ENCODE measurements at places on chromosomes 1 and 21.
A peak's percentile ranks its signal among the peaks of the same experiment; 100 is the strongest.

- no peak for DNase-seq
These were observed 67.4 kb downstream of the KCNJ6 start for GRCh38 chr21:37848721-37849490.

- no peak for DNase-seq
These were observed 44.0 kb downstream of the LYST start for GRCh38 chr1:235822685-235823084.

DNA sequence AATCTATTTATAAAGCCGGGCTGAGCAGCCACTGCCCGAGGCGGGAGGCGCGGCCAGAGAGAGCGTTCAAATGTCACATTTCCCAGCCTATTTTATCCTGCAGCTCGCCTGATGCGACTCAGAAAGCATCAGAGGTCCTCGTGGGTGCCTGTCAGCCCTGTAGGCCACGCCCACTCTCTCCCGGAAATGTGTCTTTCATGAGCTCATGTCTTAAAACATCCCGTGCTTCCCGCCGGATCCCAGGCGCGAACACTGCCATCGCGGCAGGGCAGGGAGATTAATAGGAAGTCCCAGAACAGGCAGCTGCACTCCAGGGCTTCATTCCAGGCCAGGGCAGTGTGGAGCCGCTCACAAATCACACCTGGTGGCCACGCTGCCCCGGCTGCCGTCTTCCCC, 117.5 kb downstream of the PRDM16 start:
- DNase-seq = no peak

- no peak for DNase-seq
These were observed 46.7 kb upstream of the OSBPL9 start for GRCh38 chr1:51570063-51570710.

DNA sequence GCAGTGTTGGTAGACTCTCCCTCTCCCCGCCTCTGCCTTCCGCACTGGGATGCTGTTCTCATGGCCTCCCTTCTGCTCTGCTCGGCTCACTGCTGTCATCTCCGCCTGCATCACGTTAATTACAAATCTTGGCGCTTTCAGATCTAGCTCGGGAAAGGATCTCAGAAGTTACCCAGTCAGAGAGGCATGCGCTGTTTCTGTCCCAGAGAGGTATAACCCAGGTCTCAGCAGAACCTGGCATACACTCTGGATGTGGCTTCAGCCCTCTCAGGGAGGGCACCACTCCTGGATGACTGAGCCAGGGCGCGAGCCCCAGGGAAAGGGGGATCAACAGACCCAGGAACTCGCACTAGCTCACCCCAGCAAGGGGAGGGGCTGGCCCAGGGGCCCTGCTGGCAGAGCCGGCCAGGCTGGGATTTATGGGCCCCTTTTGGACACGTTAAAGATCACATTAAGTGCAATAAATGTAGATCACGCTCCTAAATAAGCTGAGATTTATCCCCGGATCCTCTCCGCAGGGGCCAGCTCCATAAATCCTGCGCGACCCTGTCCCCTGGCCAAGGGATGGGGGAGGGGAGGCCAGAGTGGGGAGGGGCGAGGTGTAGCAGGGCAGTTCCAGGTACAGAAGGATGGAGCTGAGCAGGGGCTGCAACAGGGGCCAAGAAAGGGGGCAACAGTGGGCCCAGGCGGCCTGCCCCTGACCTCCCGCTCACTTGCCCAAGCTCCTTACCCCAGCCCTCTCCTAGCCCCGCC, 101.3 kb upstream of the ZBTB40 start:
- DNase-seq = no peak

GRCh38 chr1:187157115-187157514, 328.4 kb downstream of the PLA2G4A start:
- DNase-seq = no peak

GRCh38 chr1:81380436-81380835, 420.3 kb upstream of the ADGRL2 start:
- DNase-seq = no peak

GRCh38 chr1:234845097-234845660, 235.2 kb upstream of the IRF2BP2 start:
- peak; percentile 65 for DNase-seq

DNA sequence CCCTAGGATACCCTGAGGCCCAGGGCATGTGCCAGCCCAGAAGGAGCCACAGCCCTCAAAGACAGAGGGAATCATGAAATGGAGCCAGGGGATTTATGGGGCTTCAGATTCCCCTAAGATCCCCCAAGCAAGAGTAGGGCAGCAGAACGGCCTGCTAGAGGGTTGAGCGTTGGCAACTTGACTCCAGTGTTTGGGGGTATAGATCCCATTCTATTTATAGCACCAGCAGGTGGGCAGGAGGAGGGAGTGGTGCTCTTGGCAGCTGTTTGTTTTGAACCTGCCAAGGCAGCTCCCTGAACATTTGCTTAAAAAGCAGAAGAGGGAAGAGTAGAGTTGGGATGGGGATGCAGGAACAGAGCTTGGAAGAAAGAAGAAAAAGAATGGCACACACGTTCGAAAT, 33.7 kb downstream of the GLUL start:
- DNase-seq = no peak

DNA sequence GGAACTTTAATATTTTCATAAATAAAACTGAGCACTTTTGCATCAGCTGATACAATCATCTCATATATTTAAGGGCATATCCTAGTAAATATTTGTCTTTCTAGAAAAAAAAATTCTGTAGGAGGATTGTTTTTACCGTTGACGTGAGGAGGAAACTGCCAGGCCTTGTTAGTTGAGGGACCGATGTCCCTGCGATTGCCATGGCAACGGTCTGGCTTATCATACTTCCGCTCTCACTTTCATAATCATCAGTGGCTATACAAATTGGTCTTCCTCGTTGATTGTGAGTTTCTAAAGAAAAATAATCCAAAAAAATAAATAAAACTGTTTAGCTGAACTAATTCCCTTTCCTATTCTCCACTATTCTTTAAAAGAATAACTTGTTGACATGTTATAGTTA, 69.3 kb upstream of the ANGPTL3 start:
- DNase-seq = no peak

- DNase-seq = no peak
These were observed 27.4 kb downstream of the AK4 start for GRCh38 chr1:65175171-65176055.

DNA sequence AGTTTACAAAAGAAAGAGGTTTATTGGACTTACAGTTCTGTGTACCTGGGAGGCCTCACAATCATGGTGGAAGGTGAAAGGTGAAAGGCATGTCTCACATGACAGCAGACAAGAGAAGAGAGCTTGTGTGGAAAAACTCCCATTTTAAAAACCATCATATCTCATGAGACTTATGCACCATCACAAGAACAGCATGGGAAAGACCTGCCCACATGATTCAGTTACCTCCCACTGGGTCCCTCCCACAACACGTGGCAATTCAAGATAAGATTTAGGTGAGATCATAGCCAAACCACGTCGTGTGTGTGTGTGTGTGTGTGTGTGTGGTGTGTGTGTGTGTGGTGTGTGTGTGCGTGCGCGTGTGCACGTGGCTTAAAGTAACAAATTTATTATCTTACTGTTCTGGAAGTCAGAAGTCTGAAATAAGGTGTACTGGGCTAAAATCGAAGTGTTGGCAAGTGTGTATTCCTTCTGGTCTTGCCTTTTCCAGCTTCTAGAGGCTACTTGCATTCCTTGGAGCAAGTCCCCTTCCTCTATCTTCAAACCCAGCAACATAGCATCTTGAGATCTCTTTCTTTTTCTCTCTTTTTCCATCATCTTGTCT, 48.1 kb upstream of the MPC2 start:
- DNase-seq = no peak

GRCh38 chr21:29989634-29990234, 49.9 kb upstream of the GRIK1 start:
- no peak for DNase-seq

GRCh38 chr1:96164053-96164452, 557.5 kb upstream of the PTBP2 start:
- DNase-seq = no peak

- DNase-seq = no peak
These were observed 50.4 kb downstream of the SLC16A1 start for GRCh38 chr1:112905395-112906149.

DNA sequence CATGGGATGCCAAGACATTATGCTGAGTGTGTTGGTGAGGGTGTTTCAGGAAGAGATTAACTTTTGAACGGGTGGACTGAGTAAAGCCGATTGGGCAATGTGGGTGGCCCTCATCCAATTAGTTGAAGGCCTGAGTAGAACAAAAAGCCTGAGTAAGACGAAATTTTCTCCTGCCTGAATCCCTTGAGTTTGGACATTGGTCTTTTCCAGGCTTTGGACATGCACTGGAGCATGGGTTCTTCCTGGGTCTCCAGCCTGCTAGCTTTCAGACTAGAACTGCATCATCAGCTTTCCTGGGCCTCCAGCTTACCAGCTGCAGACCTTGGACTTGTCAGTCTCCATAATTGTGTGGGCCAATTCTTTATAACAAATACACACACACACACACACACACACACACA, 63.6 kb downstream of the NIBAN1 start:
- no peak for DNase-seq

GRCh38 chr1:171566467-171566866, 55.6 kb upstream of the MYOCOS start:
- no peak for DNase-seq

- DNase-seq = no peak
These were observed 445.7 kb downstream of the AMY1C start for GRCh38 chr1:104195395-104195794.

DNA sequence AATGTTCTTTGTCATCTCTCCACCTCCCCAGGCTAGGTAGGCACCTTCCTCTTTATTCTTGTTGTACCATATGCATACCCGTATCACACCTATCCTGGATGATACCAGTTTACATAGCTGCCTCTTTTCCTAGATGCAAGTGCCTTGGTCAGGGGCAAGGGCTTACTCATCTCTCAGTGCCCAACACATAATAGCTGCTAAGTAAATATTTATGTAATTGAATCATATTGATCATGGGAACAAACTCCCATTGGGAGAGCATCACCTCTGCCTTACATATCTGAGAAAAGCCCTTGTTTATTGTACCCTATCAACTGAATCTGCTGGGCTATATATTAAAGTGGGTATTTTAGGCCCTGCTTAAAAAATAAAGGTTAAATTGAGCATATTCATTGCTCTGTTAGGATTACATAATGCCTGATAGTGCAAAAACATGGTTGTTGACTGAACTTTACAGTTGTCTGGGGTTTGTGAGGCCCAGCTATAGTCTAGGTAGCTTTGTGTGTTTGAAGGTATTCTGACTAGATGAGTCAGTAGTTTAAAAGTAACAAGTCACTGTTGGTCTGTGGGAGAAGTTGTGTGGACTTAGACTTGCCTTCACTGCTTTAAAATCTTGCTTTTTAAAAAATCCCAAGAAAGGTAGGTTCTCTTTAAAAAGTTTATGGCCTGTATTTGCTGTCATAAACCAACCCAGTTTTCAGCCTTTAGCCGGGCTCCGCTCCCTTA, 82.6 kb downstream of the OLFML2B start:
- no peak for DNase-seq

DNA sequence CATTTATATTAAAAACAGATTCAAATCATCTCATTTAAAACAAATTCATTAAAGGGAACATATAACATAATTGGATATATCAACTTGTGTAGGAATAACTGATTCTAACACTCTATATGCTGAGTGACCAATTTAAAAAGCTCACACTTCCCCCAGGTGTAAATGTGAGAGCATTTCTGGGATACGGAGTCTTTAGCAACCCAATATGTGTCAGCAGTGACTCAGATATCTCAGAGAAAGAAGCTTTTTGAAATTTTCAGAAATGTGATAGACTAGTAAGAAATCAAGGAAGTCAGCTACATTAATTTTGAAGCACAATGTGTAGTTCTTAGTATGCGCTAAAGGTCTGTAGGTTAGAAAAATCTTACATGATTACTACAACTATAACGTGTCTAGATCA, 87.9 kb upstream of the SERTAD4 start:
- DNase-seq = no peak

GRCh38 chr1:41222496-41222895, 19.6 kb downstream of the SCMH1 start:
- DNase-seq = no peak

Measured in activated naive CD4-positive, alpha-beta T cell treated with anti-CD3 and anti-CD28 coated beads, Interleukin-2, amount 10 ng/mL, durations not matched to agents 7 days and 5 days (primary cell).